ENCODE measurements at places on chromosomes 6 and 20. TPM values are rescaled to one million over a fixed set of nuclear protein-coding genes. Genes with fewer than 3 reads are reported as not detected.

Gene CFAP206
- 0.39 TPM for total RNA-seq

Gene IYD
- not detected for total RNA-seq

Gene AURKA
- 38.1 TPM for total RNA-seq

Gene ZSCAN31
- total RNA-seq = 1.9 TPM

Gene FOXA2
- 0.91 TPM for total RNA-seq

Gene NOTCH4
- total RNA-seq = 3.2 TPM

Gene SLC22A2
- not detected for total RNA-seq

Gene EHMT2
- total RNA-seq = 43.0 TPM

Gene PDE10A
- total RNA-seq = 44.2 TPM

Gene ASIP
- total RNA-seq = not detected

Gene COL11A2
- 0.16 TPM for total RNA-seq

Gene RPN2
- 185 TPM for total RNA-seq

Gene BTNL2
- not detected for total RNA-seq

Gene SYNDIG1
- 1.8 TPM for total RNA-seq

Gene HMGCLL1
- 0.39 TPM for total RNA-seq

Gene SCAF8
- 39.4 TPM for total RNA-seq

Gene ARFGEF3
- 0.08 TPM for total RNA-seq

Gene SH3BGRL2
- 8.0 TPM for total RNA-seq

Gene SEL1L2
- total RNA-seq = not detected

Gene LAMA4
- 124 TPM for total RNA-seq

Gene HLA-DRB1
- not detected for total RNA-seq

Gene CLVS2
- total RNA-seq = not detected

Gene ADAM33
- 1.7 TPM for total RNA-seq

Gene KCNK16
- total RNA-seq = not detected

Gene ZNF334
- total RNA-seq = 1.8 TPM

Gene HAO1
- total RNA-seq = not detected

Gene HSPA1B
- total RNA-seq = 72.9 TPM

Gene AVP
- total RNA-seq = not detected

Gene MOCS1
- 11.2 TPM for total RNA-seq

Gene NKX2-4
- not detected for total RNA-seq

Gene EPHA7
- 1.4 TPM for total RNA-seq

Gene IRAK1BP1
- 4.6 TPM for total RNA-seq

Gene CASS4
- total RNA-seq = 0.78 TPM

Gene SNRPB
- 592 TPM for total RNA-seq

Gene BLTP3A
- 2.2 TPM for total RNA-seq

Gene MAD2L1BP
- 57.9 TPM for total RNA-seq

Gene MMUT
- total RNA-seq = 13.7 TPM

Gene TMEM200A
- total RNA-seq = 5.0 TPM

Gene MRAP2
- 0.13 TPM for total RNA-seq

Gene THBD
- total RNA-seq = 6.5 TPM

Gene ZNF391
- 3.3 TPM for total RNA-seq

Gene TAF8
- total RNA-seq = 23.3 TPM

Gene NOX3
- not detected for total RNA-seq

Gene C6orf47
- 16.0 TPM for total RNA-seq

Gene CTAGE9
- not detected for total RNA-seq

Gene ENPP3
- under 0.01 TPM for total RNA-seq

Gene MOXD1
- 16.0 TPM for total RNA-seq

Gene PBOV1
- not detected for total RNA-seq

Gene CPXM1
- 3.0 TPM for total RNA-seq

Gene ERVFRD-1
- total RNA-seq = not detected

Gene SMLR1
- total RNA-seq = not detected

Gene PNPLA1
- not detected for total RNA-seq

Gene VSTM2L
- total RNA-seq = 6.1 TPM

Gene RIPOR3
- 13.7 TPM for total RNA-seq

Gene SMIM29
- total RNA-seq = 17.0 TPM

Gene ZFP57
- not detected for total RNA-seq
